Activated CD4-positive, alpha-beta memory T cell treated with anti-CD3 and anti-CD28 coated beads for 36 hours (primary cell): ENCODE measurements at places on chromosomes 2 and 18. TPM values are rescaled to one million over a fixed set of nuclear protein-coding genes. Genes with fewer than 3 reads are reported as not detected.

DNA sequence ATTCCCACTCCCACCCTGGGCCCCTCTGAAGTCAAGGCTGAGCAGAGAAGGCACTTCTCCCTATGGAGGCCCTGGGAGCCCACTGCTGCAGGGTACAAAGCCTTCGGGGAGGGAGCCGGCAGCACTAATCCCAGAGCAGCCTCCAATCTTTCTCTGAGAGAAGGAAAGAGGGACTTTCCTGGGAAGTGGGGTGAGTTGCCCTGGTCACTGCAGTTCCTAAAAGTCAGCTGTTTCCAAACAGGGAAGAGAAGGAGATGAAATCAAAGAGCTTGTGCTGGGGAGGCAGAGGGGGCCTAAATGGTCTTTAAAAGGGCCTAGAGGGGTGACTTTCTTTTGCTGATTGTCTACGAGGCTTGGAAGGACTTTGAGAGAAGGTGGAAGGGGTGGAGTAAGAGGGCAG lies 264.7 kb downstream of the TNS1 start:
- DNase-seq = no peak

- DNase-seq = peak; percentile 26
These were observed 20.4 kb downstream of the EDAR start for GRCh38 chr2:108968619-108969018.

Gene TUBA4B
- not detected for total RNA-seq

GRCh38 chr2:200383380-200384110 lies 77.1 kb downstream of the SPATS2L start:
- DNase-seq = no peak

- DNase-seq = peak; percentile 41
These were observed 33.6 kb downstream of the PLCL1 start for GRCh38 chr2:197838036-197838435.

Gene SERPINB5
- total RNA-seq = not detected

GRCh38 chr2:236164925-236165841 lies 3.0 kb downstream of the GBX2 start:
- DNase-seq = no peak

- no peak for DNase-seq
These were observed 80.3 kb upstream of the HAAO start for GRCh38 chr2:42872721-42873120.

DNA sequence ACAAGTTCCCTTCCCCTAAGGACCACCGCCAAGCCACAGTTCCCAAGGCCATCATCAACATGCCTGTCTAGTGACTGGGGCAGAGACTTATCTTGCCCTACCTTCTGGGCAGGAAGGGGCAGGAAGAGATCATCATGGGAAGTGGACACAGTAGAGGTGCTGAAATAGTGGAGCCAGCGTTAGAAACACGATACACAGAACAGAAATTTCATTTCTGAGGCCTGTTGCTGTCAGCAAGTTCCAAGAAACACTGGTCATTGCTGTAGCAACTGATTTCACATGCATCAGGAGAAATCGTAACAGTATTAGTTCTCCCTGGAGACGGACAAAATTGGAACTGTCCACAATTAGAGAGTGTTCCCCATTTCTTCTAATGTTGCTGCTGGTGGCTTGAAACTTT lies 83.0 kb downstream of the COLEC12 start:
- no peak for DNase-seq

Gene KCNE4
- not detected for total RNA-seq

- no peak for DNase-seq
These were observed 127.3 kb downstream of the FAM210A start for GRCh38 chr18:13599031-13599430.

- DNase-seq = no peak
These were observed 62.1 kb downstream of the DPP4 start for GRCh38 chr2:162011706-162012564.

Gene CASP8
- total RNA-seq = 55.9 TPM

Gene SLC11A1
- 0.26 TPM for total RNA-seq

Gene UGT1A7
- total RNA-seq = not detected

Gene GPBAR1
- 0.14 TPM for total RNA-seq

Gene MORN2
- total RNA-seq = 6.7 TPM
